Stimulated activated CD4-positive, alpha-beta T cell treated with anti-CD3 and anti-CD28 coated beads, Interleukin-12 subunit alpha, Interleukin-12 subunit beta, amount 100 ng/mL, for 4 hours (primary cell): ENCODE measurements at places on chromosomes 6 and 20.

DNA sequence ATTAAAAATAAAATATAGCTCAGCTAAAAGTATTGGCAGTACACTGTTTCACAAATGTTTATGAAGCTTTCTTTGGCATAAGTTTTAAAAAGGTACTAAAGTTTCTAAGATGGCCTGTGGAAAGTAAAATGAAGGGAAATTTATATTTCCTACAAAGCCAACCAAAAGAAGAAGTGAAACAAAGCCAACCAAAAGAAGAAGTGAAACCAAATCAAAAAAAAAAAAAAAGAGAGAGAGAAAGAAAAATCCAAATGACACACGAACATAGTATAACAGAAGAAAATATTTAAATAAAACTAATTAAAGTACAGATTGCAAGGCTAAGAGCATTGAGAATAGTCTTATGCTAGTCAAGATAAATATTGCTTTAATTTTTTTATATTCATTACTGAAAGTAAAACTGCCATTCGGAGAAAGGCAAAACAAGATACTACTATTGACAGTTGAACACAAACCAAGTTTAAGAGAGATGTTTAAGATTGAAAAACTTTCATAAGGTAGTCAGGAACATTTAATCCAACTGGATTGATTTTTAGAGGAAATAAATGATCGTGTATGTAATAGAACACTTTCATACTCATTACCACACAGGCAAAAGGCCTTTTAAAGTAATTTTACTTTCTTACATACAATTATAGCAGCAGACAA lies 12.8 kb upstream of the KHDRBS2 start:
- no peak for DNase-seq

GRCh38 chr20:43767686-43768474 lies 41.1 kb upstream of the GTSF1L start:
- DNase-seq = no peak

DNA sequence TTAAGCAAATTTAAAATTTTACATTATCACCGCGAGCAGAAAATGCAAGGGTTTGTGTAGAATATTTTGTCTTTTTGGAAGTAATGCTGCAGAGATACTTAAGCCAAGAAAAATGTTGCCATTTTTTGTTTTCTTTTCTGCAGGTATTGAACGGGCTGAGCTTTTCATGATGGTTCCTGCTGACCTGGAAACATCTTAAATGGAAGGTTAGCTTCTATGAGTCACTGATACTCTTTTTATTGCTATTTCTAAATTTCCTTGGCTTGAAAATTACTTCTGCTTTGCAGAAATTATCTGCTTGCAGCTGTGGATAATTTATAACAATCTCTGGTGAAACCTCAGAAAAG lies 12.7 kb downstream of the SYTL3 start:
- DNase-seq = no peak

- DNase-seq = peak; percentile 4
These were observed 45.9 kb upstream of the RALY start for GRCh38 chr20:33947709-33948295.

DNA sequence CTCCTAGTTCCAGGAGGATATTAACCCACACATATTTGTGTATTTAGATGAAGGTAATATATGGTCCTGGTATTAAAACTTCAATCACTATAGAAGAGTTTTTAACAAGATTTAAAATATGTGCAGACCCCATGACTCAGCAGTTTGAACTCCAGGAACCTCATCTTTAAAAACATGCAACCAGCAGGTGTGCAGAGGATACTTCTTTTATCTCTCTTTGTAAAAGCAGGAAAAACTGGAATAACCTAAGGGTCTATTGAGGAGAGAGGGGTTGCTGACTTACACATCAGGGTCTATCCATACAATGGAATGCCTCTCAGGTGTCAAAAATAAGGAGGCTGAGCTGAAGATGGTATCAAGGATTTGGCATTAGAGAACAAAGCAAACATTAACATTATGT lies 36.9 kb upstream of the TFAP2C start:
- DNase-seq = no peak

GRCh38 chr6:34745277-34746103 lies 11.8 kb upstream of the SNRPC start:
- DNase-seq = no peak

- DNase-seq = peak; percentile 68
These were observed 8.7 kb upstream of the ARMC12 start for GRCh38 chr6:35727935-35728682.

DNA sequence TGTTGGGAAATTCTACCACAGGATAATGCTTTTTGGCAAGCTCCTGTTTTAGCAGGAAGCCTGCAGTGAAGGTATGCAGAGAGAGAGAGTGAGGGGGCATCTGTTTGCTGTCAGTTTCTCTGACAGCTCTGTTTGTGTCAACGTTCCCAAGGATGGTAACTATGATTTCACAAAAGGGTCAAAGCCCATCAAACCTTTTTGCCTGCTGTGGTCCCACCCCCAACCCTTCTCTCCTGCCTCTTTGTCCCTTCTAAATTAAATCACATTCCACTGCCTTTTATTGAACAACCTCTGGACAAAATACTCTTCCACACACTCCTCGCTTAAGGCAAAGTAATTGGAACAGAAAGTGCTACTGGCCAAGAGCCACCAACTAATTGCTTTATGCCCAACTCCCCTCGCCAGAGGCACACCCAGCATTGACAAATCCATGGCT lies 128.3 kb downstream of the TSHZ2 start:
- no peak for DNase-seq

DNA sequence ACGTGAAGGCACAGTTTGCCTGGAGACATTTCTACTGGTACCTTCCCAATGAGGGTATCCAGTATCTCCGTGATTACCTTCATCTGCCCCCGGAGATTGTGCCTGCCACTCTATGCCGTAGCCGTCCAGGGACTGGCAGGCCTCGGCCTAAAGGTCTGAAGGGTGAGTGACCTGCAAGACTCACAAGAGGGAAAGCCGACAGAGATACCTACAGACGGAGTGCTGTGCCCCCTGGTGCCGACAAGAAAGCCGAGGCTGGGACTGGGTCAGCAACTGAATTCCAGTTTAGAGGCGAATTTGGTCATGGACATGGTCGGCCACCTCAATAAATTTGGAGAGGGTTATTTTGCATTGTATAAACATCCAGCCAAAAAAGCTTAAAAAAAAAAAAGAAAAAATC lies 420.3 kb upstream of the FLRT3 start:
- no peak for DNase-seq

DNA sequence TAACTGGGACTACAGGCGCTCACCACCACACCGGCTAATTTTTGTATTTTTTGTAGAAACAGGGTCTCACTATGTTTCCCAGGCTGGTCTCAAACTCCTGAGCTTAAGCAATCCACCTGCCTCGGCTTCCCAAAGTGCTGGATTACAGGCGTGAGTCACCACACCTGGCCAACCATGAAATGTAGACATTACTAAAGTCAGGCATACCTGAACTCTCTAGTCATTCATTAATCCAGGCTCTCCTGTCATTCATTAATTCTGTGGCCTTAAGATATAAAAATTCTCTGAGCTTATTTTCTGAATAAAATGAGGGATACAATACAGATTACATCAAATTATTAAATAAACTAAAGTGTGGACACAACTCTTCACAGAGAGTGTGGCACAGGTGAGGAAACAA lies 159.7 kb downstream of the GMDS start:
- DNase-seq = no peak

- no peak for DNase-seq
These were observed 5.7 kb downstream of the HCK start for GRCh38 chr20:32057656-32058184.

DNA sequence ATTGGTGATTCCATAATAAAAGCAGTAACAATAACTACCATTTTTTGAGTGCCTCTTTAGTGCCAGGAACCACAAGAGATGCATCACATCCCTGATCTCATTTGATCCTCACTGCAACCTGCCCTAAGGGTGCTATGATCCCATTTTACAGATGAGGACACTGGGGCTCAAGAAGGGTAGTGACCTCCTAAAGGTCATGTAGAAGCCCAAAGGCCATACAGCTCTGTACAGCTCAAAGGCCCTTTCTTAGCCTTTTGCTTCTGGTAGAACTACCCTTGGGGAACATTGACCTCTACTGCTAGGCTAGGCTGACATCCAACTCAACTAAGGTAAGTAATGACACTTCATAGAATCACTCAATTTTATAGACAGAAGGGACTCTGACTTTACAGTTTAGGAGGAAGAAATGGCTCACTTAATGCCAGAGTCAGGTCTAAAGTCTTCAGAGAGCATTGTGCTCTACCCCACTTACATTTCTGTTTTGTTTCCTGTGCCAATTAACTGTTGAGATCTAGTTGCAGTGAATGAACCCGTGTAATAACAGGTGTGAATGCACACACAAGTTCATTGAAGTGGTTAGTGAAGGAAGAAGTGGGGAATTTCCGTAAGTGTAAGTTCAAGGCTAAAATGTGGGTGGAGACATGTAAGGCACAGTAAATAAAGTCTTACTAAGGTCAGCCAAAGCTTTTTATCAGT lies 10.7 kb downstream of the SLC9A8 start:
- no peak for DNase-seq

DNA sequence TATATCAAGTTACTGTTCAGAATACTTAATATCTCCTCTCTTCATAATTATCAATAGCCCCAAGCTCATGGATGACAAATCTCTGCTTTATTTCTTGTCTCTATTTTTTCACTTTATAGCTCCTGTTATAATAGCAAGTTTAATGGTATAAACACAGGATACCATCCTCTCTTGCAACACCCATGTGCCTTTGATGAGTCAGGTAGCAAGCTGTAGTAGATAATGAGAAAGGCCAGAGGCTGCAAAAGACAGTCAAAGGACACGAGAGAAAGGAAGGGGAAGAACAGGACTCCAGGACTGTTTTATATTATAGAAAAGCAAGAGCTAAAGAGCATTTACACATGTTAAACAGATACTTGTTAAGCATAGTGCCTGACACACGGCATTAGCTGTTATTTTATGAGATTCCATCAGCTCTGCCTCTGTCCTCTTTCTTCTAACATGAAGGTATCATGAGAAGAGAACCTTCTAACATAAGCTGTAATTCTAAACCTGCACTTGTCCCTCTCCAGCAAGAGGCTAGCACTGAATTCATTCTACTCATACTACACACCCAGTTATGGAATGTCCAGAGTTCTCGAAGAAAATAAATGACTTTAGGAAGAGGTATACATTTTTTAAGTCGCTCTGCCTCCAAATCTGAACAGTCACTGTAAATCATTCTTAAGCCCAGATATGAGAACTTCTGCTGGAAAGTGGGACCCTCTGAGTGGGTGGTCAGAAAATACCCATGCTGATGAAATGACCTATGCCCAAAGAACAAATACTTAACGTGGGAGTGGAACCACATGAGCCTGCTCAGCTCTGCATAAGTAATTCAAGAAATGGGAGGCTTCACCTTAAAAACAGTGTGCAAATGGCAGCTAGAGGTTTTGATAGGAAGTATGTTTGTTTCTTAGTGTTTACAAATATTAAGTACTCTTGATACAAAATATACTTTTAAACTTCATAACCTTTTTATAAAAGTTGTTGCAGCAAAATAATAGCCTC lies 45.0 kb downstream of the NT5E start:
- DNase-seq = no peak

GRCh38 chr6:139338795-139339194 lies 35.7 kb downstream of the CITED2 start:
- DNase-seq = no peak

- DNase-seq = no peak
These were observed 11.2 kb upstream of the BHLHE23 start for GRCh38 chr20:63017826-63018411.

DNA sequence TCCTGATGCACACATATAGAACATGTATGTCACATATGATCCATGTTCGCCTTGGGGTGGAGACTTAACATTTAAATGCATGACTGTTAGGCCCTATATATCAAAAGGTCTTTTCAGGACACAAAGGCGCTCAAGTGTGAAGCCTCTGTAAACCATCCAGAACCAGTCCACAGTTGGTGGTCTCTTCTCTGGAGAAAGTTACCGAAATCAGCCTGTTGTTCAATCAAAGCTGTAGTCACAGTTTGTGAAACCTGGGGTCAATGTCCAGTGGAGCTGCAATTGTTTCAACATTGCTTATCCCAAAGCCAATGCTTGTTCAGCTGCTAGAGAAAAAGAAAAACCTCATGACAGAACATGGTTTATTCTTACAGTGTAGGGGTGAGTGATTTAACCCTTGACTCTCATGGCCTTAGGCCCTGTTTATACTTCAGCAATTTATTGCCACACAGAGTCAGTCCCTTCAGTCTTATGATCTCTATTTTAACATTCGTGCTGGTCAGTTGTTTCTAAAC lies 193.6 kb upstream of the CST7 start:
- no peak for DNase-seq

DNA sequence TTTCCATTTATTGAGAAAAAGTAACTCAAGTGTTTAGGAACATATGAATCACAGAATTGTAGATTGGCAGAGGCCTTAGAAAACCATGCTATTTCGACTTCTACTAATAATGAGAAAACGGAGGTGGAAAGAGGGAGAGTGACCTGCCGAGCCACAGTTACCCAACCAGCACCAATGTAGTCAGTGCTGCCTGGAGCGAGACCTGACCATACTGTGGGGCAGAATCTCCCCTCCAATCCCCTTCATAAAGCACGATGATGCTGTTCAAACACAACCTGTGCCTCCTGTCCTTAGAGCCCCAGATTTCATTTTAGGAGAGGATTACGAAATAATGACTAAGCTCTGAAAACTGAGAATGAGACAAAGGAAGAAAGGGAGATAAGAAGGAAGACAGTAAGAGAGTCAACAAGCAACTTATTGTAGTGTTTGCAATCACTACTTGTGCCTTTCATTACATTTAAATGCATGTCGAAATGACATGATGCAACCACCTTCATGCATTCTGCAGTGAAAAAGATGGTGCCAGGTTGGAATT lies 70.6 kb downstream of the ATXN1 start:
- no peak for DNase-seq

GRCh38 chr6:146367061-146367460 lies 176.6 kb upstream of the RAB32 start:
- DNase-seq = no peak

- no peak for DNase-seq
These were observed 83.3 kb upstream of the TGM3 start for GRCh38 chr20:2212456-2213015.

GRCh38 chr6:110039981-110040383 lies 61.9 kb downstream of the GPR6 start:
- peak; percentile 26 for DNase-seq

DNA sequence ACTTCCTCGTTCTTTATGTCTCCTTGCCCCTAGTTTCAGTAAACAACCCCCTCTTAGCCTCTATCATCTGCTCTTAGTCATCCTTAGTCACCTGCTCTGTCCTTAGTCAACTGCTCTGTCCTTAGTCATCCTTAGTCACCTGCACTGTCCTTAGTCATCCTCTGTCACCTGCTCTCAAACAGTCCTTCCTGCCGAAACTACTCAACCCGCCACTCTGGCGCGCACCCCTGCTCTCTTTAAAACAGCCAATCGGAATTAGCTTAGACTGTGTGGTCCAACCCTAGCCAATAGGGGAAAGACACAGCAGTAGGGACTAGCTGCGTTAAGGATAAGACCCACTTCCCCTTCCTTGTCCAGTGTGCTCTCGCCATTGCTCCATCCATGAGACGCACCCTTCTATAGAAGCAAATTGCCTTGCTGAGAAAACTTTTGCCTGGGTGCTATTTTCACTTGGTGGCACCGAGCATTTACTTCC lies 73.9 kb downstream of the BACH2 start:
- DNase-seq = peak; percentile 49
